Urinary bladder (tissue), 4 donors: ENCODE measurements at places on chromosomes 5 and 9. TPM values are rescaled to one million over a fixed set of nuclear protein-coding genes. Genes with fewer than 3 reads are reported as not detected.

Gene SPINK7
- not detected for total RNA-seq

Gene ANKRD55
- total RNA-seq, result not detected

Gene SHOC1
- not detected for total RNA-seq

DNA sequence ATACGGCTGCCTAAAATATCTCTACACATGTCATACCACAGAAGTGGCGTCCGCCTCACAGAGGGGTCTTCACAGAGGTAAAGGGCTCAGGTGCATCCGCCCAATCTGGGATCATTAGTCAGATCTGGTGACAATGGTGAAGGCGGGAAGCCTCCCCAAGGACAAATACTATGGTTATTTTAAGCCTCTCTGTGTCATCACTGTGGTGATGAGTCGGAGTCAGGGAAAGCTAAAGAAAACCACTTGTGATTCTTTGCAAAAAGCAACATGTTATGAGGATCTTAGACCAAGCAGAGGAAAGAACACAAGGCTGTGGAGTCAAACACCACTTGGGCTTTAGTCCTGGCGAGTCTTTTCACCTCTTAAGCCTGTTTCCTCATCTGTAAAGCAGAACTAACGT, 190.4 kb downstream of the DRD1 start:
- no peak for DNase-seq

GRCh38 chr5:17379100-17379951, 118.7 kb upstream of the TAF11L2 start:
- no peak for DNase-seq

DNA sequence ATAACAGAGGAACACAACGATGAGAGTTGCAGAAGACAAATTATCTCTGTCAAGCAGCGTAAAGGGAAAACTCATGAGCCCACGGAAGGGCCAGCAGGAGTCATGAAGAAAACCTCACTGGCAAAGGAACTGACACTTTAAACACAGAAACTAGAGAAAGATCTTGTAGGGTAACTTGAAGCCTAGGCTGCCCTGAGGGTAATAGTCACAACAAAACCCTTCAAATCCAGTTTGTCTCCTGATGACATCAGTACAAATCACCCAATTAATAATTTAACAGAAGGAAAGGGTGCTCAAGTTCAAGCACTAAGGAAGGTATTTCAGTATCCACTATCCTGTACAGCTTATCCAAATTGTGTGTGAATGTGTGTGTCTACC, 549.1 kb downstream of the MTRR start:
- DNase-seq, result no peak

- DNase-seq, result no peak
Observed at GRCh38 chr9:70772601-70773000, 348.8 kb downstream of the TRPM3 start.

- DNase-seq, result no peak
Observed at GRCh38 chr5:61330845-61331406, 1.1 kb upstream of the ZSWIM6 start.

DNA sequence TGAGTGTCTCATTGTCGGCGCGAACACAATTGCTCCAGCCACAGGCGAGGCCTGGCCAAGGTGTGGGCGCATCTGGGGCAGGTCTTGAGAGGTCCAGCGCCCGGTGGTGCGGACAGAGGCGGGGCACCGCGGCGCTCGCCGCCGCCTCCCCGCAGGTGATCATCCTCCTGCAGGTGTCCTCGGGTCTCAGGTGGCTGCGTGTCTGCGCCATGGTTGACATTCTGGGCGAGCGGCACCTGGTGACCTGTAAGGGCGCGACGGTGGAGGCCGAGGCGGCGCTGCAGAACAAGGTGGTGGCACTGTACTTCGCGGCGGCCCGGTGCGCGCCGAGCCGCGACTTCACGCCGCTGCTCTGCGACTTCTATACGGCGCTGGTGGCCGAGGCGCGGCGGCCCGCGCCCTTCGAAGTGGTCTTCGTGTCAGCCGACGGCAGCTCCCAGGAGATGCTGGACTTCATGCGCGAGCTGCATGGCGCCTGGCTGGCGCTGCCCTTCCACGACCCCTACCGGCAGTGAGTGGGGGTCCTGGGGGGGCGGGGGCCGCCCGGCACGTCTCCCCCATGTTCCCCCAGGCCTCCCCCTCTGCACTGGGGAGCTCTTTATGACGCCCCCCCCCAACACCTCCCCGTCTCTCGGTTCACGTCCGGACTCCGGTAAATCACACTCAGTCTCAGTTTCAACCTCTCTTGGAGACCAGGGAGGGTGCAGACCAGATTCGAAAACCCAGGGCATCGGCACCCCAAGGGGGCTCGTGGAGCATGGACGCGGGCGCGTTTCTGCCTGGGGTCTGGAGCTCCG, 446 bp downstream of the NXNL2 start:
- DNase-seq, result no peak

DNA sequence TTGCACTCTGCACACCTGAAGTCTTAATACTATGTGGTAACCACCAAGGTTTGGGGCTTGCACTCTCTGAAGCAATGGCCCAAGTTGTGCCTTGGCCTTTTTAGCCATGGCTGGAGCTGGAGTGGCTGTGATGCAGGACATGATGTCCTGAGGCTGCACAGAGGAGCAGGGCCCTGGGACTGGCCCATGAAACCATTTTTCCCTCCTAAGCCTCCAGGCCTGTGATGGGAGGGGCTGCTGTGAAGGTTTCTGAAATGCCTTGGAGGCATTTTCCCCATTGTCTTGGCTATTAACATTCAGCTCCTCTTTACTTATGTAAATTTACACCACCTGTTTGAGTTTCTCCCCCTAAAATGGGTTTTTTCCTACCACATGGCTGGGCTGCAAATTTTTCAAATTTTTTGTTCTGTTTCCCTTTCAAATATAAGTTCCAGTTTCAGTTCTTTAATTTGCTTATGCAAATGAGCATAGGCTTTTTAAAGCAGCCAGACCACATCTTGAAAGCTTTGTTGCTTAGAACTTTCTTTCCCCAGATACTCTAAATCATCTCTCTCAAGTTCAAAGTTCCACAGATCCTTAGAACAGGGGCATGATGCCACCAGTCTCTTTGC, 237.4 kb upstream of the DMAC1 start:
- no peak for DNase-seq

GRCh38 chr5:82590112-82590511, 312.0 kb upstream of the RPS23 start:
- DNase-seq, result no peak

- no peak for DNase-seq
Observed at GRCh38 chr5:34583167-34583566, 73.0 kb upstream of the RAI14 start.

DNA sequence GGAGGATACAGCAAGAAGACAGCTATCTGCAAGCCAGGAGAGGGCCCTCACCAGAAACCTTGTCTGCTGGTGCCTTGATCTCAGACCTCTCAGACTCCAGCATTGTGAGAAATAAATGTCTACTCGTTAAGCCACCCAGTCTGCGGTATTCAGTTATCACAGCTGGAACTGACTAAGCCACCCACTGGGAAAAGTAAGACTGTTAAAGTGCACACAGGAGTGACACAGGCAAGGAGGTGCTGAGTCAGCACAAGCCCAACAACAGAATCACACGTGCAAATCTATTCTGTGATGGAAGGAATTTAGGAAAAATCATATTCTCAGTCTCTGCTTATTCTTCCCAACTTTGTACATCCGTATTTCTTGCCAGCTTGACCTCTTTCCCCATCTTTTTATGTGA, 200.0 kb downstream of the NR2F1-AS1 start:
- no peak for DNase-seq
